ENCODE measurements at places on chromosomes 4 and X.

- no peak for DNase-seq
Observed at GRCh38 chr4:78902298-78902697, 36.9 kb downstream of the PAQR3 start.

DNA sequence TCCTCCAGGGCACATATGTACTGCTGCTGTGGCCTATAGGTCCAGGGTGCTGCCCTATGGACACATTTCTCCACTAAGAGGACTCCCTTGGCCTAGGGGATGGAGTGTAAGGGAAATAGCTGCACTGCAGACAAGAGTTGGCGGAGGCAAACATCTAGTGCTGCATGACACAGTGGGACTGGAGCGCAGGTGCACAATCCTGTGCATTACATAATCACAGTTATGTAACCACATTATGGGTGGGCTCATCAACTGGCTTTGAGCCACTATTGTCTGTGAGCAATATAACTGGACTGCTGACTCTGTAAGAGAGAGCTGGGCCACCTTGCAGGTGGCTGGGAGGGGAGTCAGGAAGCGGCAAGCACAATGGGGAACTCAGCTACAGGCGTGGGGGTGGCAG lies 3.2 kb upstream of the TIGD2 start:
- no peak for DNase-seq

- peak; percentile 88 for DNase-seq
Observed at GRCh38 chrX:134622056-134622812, 36.0 kb downstream of the PLAC1 start.

DNA sequence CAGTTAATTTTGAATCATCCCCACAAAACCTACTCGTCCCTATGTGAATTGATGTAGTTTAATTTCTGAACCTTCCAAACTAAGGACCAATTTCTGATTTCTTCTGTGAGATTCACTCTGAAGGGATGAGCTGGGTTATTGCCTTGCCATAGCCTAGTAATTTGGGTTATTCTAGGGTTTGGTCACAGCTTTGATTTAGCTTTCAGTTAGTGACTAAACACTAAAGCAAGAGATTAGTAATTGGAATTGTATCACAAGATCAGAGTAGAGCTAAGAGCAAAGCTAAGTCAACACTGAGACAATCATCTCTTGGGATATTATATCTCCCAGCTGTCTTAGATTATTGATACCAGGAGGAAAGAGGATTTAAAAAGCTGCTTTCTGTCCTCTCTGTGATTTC lies 588.0 kb downstream of the CCSER1 start:
- no peak for DNase-seq

GRCh38 chr4:24611575-24611974 lies 27.2 kb upstream of the DHX15 start:
- no peak for DNase-seq

DNA sequence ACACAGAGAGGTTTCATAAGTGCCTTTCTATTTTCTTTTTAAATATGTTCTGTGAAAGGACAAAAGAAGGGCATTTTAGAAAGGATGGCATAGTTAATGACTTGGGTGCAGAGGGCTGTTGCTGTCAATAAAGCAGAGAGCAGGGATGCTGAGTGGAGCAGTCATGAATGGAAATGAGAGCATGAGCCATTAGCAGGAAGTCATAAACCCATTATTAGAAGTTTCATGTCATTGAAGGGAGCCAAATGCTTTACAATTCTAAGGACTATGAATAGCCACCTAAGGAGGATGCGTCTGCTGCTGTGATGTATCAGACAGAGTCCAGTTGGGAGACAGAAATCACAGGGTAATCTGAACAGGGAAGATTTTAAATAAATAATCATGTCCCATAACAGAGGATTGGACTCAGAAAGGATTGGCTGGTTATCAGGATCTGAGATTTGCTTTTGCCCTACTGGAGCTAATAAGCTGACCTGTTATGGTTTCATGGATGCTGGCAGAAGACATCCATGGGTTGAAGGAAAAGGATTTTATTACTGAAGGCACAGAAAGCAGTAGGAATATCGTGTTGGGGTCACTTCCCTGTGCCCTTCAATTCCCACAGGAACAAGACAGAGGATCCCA lies 47.5 kb upstream of the WDR19 start:
- no peak for DNase-seq

DNA sequence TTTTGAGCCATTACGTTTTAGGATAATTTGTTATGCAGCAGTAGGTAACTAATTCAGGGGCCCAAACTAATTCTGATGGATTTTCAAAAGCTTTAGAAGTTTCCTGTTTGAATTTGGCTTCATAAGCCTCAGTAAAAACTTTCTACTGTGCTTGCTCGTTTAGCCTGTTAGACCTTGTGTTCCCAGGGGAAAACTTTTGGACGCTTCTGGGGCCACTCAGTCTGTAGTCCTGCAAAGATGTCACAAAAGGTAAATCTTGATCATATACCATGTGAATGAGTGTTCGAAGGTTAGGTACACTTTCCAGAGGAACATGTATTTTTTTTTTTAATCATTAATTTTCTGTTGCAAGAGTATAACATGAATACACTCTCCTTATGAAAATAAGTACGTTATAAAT lies 70.7 kb downstream of the SUPT20HL2 start:
- DNase-seq: no peak

DNA sequence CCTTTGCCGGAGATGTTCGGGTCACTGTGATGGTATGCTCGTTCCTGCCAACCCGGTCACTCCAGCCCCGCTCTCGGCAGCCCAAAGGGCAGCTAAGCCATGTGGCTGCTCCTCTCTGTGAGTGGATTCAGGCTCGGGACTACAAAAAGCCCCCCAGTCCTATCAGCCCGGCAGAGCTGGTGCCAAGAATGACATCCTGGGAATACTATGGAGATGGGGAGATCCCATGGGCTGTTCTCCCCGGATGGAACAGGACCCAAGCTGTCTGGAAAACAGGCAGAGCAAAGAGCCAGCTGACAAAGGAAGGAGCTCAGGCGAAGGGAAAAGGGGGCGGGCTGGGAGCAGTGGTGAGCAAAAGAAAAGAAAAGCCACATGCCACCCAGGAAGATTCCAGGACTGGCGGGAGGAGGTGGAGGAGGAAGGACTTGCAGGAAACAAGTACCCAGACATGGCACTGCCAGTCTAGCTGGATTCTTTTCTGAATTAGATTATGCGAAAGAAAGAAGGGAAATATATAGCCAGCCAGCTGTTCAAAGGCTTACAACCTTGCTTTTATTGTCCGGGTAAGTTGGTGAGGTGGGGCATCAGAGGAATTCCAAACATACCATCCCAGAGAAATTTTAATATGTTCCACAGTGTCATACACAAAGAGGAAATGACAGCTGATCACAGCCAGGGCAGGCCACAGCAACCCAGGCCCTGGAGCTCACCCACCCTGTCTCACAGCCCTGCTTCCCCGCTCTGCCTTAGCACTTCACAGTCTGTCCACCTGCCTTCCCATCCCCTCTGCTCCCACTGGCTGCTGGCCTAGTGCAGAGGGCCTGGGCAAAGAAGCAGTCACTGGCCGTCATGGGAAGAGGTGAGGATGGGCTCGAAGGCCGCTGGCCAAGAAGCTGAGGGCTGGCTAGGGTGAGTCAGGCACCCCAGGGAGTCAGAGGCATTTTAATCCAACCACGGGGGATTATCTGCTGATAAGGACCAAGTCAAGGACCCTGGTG lies 3.4 kb downstream of the NDP start:
- peak; percentile 83 for DNase-seq

GRCh38 chr4:13615161-13615560 lies 12.4 kb downstream of the BOD1L1 start:
- no peak for DNase-seq

GRCh38 chr4:110088670-110089069 lies 109.7 kb downstream of the ELOVL6 start:
- peak; percentile 63 for DNase-seq

- peak; percentile 25 for DNase-seq
Observed at GRCh38 chrX:71095981-71096759, 519 bp downstream of the FOXO4 start.

- DNase-seq: peak; percentile 24
Observed at GRCh38 chr4:77418333-77418732, 187.3 kb upstream of the CXCL13 start.

GRCh38 chr4:139460565-139460964 lies 6.6 kb downstream of the RAB33B start:
- DNase-seq: no peak

DNA sequence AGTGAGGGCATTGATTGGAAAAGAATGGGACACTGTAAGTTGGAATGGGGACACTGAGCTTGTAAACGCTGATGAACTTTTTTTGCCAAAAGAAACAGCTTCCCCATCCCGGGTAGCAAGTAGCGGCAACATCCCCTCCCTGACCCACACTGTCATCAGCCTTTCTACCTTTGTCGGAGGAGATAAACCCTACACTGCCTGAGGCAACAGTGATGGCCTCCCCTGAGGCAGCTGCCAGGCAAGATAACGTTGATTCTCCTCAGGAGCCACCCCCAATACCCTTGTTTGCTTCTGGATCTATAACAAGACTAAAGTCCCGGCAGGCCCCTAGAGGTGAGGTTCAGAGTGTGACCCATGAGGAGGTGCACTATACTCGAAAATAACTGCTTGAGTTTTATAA lies 10.3 kb upstream of the RAB33B start:
- DNase-seq: no peak

DNA sequence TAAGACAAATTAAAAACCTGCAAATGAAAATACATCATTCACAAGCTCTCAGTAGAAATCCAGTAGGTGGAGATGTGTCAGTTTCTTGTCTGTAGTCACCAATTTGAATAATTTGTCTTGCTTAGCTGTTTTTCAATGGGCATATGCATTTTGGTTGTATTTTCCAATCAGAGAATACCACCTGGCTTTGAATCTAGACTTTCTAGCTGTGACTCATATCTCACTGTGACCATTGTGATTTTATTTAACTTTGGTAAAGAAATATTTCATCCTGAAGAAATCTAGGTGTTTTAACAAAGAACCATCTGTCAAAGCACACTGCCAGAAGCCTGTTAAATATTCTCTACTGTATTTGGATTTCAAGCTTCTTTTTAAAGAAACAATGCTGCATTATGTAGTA lies 1650.6 kb upstream of the IGFBP7 start:
- peak; percentile 34 for DNase-seq

GRCh38 chr4:108850219-108850649 lies 87.4 kb upstream of the ETNPPL start:
- peak; percentile 9 for DNase-seq

Measured in HT1080 (cell line).